ENCODE measurements at places on chromosomes 2 and 18.

DNA sequence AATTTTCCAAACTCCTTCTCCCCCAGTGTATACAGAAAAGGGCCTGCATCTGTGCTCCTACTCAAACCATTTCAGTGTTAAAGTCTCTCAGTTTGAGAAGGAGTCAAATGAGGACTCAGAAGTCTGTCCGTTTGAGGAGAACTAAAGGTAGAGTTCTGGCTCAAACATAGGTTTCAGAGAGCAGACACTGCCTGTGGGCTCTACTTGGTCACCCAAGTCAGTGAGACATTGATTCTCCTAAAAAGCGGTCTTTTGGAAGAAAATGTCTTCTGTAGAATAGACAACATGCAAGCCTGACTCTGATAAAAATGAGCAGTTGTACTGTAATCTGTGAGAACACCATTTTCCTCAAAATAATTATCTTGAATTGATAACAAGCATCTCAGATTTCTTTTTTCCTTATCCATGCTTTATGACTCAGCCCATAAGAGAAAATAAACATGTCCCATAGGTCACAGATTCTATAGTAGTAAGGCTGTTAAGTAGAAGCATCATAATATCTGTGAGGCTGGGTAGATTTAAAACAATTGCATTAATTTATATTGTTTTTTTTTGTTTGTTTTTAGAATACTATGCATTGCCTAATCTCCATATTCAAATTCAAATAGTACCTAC is 82.8 kb downstream of the ASXL3 start:
- DNase-seq, result no peak

- no peak for DNase-seq
Measured at GRCh38 chr2:26471289-26471688, 6.6 kb downstream of the OTOF start.

DNA sequence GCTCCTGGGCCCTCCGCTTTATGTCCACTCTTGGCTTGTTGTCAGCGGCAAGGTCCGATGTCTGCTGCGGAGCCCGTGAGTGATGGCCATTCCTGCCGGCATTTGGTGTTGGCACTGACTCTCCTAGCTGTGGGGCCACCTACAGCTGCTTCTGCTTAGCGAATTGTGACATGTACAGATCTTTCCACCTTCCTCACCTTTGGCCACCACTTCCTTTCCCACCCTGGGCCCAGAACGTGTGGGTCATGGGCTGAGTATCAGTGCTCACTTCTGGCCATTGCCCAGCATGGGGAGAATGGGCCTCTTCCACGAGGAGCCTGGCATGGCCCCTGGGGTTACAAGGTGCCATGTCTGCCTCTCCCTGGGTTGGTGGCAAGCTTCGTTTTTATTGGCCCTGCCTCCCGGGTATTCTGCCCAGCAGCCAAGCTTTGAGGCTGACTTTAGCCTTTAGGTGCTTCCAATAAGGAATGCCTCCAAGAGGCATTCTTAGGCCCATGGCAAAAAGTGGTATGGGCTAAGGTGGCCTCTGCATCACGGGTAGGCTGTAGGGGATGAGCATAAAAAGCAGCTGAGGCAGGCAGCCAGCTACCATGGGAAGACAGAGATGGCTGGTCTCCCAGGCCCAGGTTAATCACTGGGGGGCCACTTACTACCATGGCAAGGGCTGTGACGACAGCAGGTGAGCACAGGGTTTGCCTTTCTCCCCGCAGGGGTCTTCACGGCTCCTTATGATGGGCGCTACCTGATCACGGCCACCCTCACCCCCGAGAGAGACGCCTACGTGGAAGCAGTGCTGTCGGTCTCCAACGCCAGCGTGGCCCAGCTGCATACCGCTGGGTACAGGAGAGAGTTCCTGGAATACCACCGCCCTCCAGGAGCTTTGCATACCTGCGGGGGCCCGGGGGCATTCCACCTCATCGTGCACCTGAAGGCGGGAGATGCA is 65.8 kb downstream of the EMILIN2 start:
- DNase-seq, result no peak

DNA sequence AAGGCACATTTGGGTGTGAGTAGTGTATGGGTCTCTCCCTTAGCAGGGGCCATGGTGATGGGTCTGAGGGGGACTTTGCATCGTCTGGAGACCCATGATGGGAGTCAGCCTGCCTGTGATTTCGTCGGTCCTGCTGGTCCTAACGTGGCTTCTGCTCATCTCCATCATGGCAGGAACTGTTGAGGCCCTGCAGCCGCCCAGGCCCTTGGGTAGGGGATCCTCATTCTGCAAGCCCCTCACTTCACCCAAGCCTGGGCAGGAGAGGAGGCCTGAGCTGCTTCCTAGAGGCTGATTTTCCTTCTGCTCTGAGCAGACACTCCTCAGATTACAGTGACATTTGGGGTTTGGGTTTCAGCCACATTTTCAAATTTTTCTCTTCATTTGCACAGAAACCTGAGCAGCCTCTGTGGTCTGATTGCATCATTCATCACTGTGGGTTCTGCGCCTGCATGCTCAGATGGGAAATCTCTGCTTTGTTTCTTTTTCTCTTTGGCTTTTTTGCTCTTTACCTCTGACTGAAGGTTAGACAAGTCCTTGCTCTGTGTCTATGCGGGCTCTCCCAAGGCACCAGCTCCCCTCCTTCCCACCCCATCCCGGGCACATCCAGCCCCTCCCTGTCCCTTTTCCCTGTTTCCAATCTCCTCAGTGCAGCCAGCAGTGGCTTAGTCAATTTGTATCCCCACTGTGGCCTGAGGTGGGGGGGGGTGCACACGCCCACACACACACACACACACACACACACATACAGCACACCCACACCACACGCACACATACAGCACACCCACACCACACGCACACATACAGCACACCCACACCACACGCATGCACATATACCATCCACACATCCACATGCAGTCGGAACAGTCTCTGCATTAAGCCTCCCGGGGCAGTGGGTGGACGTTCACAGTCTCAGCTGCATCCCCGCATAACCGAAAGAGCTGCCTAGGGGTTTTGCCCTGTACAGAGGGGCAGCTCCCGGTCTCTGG is 305.4 kb upstream of the HS6ST1 start:
- DNase-seq, result no peak

DNA sequence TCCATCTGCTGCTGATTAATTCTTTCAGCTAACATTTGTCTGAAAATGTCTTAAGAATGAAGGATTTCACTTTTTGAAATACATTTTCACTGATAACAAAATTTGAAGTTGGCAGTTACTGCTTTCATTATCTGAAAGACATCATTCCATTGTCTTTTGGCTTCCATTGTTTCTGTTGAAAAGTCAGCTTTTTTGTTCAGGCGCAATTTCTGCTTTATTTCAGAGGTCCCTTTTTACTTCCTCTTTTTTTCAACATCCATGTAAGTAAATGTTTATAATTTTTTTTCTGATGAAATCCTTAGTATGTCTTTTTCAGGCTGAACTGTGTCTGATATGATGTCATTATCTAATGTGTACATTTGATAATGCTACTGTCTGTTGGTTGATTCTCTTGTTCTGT is 184.2 kb downstream of the RND3 start:
- DNase-seq, result no peak

- DNase-seq, result no peak
Measured at GRCh38 chr18:34807106-34807796, 97.2 kb downstream of the DTNA start.

DNA sequence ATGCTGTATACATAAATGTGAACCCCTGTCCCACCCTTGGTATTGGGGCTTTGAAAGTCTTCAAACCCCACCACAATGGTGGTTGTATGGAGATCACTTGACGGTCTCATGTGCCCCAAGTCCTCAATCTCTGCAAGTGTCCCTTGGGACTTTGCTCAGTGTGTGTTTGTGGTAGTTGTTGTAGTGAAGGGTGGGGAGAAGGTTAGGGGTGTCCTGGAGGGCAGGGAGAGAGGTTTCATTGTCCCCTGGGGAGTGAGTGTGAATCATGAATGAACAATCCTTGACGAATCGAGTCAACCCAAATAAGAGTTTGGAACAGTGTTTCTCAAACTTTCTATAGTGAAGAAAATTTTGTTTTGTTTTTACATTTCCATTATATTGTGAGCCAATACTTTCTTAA is 28.1 kb downstream of the COL4A3 start:
- no peak for DNase-seq

Data from stimulated activated CD8-positive, alpha-beta memory T cell treated with anti-CD3 and anti-CD28 coated beads, Interleukin-2, amount 100 ng/mL, for 1 hour (primary cell).